ENCODE measurements at places on chromosomes 3 and 15.
A peak's percentile ranks its signal among the peaks of the same experiment; 100 is the strongest.

DNA sequence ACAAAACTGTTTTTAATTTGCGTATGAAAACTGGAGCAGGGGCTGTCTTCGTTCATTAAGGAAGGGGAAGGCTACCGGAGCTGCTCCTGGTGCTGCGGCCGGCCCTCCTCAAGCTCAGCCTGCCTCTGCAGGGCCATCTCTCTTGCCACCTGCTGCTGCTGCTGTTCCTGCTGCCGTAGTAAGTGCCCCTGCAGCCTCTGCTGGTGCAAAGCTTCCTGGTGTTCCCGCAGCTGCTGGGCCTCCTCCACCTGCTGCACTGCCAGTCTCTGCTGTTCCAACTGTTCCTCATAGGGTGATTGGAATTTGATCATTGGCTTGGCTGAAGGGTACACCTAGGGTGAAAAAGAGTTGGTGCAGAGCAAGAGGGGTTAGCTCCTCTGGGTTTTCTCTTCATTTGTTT, 66.0 kb downstream of the GOLIM4 start:
- DNase-seq: no peak

GRCh38 chr3:128362026-128362965, 104.4 kb downstream of the DNAJB8 start:
- DNase-seq: no peak

DNA sequence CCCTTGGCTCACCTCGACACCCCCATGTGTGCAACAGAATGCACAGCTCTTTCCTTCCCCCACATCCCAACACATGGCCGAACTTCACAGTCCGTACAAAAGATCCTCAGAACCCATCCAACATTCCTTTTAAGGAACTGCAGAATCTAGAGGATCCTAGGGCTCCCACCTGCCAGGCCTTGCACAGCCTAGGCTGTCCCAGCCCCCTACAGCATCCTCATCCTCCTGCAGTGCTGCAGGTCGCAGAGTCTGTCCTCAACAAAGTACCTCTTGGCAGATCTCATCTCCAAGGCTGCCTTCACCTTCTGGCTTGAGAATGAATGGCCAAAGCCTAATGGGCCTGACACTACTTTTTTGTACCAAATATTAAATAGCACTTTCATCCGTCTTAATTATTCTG, 19.8 kb downstream of the PRR23E start:
- DNase-seq: no peak

DNA sequence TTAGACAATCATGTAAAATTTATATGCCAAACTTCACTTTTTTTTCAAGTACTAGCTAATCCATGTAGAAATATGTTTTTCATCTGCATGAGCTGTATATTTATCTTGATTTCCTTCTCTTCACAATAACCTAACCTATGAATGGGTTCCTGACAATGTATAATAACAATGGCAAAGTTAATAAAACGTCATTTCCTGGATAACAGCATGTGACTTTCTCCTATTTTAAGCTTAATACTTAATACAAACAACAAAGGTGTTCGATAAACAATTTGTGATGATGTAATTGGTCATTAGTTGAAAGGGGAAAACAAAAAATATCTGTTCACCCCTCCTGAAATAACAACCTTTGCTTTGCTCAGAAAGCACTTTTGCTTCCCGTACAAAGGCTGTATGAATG, 20.4 kb downstream of the CD200 start:
- no peak for DNase-seq

DNA sequence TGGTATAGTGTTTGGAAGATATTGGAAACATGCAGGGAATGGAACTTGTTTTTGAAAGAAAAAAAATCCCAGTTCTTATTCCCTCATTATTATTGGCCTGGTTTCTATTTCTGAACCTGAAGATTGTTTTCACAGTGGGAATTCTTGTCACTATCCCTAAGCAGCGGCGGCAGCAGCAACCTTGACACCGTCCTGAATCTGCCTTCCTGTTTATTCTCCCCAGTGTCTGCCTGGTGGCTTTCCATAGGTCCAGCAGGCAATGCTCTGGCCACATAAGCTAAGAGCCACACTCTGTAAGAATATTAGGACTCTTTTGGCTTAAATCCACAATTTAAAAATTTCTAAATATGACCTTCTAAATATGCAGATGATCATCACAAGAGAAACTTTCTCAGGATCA, 178.0 kb downstream of the PLCL2 start:
- no peak for DNase-seq

DNA sequence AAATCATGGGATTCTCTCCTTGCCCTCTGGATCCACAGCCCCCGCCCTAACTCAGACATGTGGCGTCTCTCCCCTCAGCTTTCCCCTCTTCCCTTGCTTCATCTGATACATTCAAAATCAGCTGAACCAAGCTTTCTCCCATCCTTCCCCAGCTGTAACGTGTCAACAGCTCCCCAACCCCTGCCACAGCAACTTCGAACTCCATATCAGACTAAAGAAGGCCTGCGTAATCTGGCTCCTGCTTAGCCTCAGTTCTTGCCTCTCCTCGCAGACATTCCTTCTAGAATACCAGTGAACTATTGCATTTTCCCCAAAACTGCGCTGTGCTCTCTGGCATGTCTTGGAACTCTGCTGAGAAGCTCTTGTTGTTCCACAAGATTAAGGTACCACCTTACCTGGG, 18.3 kb downstream of the B4GALT4 start:
- DNase-seq: no peak

DNA sequence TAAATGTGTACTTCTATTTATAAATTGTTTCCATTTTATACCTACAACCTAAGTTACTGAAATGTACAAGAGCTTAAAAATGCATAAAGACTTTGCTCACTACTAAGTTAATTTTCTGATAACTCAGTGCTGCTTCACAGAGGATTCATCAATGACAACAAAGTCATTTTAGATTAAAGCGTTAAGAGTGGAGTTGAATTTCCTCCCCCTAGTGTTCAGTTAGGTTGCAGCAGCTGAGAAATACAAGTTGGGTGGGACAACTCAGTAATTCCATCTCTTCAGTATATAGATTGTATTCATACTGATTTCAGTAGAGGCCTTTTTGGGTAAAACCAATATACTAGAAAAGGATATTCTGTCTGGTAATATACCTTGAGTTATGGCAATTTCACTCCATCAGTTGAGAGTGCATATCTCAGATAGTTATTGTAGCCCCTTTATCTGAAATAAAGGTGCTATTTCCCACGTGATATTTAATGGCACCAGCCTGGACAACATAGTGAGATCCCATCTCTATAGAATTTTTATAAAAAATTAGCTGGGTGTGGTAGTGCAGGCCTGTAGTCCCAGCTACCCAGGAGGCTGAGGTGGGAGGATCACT, 6.9 kb upstream of the RPL35A start:
- no peak for DNase-seq

DNA sequence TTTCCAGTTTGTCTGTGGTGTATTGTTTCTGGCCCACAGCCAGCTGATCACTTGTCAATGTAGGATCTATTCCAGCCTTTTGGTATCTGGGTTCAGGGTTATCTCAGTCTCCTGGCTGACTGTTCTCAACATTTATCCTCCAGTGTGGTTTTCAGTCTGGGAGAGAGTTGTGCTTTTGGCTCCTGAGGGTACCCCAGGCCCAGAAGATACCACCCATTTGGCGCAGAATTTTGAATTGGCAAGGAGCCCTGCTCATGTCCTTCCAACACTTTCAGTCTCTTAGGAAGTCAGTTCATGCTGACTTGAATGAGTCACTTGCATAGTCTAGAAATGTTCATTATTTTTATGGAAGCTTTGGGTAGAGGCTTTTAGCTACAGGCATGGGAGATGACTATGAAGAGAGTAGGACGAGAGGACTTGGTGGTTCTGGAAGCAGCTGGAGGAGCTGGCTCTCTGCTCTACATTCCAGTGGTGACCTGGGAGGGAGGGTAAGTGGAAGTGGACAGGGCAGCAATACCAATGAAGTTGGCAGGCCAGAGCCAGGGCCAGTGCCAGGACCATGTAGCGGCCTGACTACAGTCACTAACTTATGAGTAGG, 7.2 kb downstream of the POLR2H start:
- no peak for DNase-seq

DNA sequence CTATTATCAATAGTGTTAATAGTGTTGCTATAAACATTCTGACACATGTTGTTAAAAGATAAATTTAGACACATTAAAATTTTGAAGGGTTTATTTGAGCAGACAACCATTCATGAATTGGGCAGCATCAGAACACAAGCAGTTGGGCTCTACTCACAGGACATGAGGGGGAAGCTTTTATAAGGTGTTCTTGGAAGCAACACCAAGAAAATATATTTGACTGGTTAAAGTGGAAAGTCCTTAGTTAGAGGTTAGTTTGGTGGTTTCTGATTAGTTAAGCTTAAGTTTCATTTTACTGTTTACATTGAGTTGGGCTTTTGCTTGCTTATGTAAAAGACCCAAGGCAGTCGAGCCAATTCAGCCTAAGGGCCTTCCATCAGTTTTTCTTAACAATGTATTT, 220.7 kb downstream of the CD47 start:
- DNase-seq: no peak

DNA sequence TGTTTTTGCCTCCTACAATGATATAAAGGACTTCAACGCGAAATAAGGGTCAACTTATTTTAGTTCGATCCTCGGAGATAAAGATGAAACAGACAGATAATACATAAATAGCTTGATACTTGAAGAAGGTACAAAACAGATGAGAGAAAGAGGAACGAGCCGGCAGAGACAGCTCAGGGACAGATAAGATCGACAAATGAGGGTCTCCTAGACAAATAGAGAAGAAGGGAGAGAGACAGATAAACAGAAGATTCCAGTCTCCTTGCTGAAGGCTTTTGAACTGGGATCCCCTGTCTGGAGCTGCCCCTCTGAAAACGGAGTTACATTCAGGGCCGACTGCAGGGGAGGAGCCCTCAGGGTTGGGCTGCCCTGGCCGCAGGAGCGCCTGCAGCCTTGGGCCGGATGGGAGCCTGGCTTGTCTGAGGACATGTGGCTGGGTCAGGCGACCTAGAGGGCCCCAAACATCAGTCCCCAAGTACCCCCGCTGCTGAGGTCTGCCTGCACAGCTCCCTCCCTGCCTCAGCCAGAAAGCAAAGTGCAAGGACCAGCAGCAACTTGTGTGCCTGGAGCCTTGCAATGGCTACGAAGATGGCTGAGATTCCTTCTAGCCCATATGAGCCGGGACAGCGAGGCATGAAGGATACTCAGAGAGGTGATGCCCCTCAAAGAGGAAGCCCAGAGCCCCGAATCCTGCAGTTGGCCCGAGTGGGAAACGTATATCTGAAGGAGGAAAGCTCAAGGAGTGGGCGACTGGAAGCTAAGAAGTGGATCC, 926 bp upstream of the SKOR1 start:
- no peak for DNase-seq

GRCh38 chr15:55816017-55816416, 73.1 kb upstream of the PRTG start:
- no peak for DNase-seq

GRCh38 chr3:46715507-46716175, 2.0 kb downstream of the PRSS50 start:
- no peak for DNase-seq

DNA sequence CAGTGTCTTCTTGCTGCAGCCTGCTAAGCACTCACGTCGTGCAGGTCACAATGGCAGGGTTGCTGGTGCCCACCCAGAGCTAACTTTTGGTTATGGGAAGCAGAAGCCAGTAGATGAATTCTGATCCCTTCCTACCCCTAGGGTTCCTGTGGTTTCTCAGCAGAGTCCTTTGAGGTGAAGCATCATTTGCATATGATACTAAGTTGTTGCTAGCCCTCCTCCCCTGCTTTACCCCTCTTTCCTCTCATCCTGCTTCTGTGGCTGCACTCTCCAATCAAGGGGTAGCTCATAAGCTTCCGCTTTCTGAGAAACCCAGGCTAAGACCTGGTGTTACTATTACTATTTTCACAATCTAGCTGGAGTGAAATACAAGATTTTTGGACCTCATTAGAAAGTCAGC, 22.1 kb upstream of the HEG1 start:
- DNase-seq: no peak

DNA sequence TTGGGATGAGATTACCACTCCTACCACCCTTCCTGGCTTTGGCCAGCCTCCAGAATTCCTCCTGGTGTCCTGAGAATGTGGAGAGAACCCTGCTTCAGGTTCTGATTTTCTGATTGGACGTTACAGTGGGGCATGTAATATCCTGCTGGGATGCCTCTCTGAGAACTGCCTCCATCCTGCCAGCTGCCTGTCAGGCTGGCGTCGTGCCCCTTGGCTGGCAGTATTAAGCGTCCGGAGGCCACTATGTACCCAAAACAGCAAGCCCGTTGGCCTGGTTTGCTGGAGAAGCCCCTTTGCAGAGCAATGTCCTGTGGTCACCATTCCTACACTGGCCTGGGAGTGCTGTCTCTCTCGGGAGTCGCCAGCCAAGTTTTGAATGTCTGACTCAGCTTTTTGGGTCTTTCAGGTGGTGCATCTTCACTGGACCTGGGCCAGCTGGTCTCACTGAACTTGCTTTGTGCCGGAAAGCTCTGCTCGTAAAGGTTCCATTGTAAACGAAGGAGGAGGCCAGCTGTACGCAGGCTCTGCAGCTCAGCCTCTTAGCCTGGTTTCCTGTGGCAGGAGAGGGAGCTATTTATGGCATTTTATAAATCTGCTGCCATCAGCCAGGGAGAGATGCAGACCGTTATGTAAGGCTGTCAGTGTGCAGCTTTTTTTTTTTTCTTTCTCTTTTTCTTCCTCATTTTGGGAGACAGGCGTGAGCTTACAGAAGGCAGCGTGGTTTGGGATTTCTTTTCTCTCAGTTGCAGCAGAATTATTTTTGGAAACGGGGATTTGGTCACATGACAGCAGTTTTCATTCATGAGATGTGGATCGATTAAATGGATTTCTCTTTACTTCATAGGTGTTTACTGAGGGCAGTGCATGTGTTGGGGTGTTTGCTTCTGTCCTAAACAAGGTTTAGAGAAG, 19.0 kb upstream of the TRAK1 start:
- DNase-seq: no peak

GRCh38 chr3:191631496-191631895, 170.5 kb downstream of the PYDC2 start:
- DNase-seq: no peak

DNA sequence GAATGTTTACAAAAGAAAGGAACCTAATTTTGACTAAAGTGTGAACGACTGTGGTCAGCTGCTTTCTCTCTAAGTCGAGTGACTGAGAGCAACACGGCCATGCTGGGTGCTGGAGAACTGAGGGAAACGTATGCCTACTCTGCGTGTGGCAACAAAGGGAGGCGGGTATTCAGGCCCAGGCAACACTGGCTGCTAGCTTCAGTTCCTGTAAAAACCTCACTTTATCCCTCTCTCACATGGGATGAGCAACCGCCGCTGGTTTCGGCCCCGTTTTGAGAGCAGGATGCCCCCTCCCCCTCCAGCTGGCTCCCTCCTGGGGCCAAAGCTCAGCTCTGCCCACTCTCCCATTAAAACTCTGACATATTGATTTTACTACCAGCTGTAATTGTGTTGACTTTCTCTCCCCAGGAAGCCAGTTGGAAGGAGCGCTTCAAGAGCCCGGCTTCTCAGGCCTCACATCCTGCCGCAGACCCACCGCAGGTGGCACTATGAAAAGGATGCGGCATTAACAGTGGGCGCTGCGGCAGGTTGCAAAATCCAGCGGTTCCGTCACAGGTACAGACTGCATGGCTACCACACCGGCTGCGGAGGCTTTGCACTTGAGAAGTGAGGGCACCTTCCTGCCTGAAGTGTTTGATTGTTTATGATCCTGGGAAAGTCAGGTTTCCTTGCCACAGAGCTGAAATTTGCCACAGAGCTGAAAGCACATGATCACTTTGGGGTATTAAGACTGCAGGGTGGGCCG, 12.7 kb downstream of the PLXND1 start:
- no peak for DNase-seq

- DNase-seq: peak; percentile 34
Observed at GRCh38 chr3:85594676-85595075, 635.9 kb downstream of the CADM2 start.

- DNase-seq: no peak
Observed at GRCh38 chr3:171832989-171833388, 10.2 kb upstream of the TMEM212 start.

All from retinal pigment epithelial cell (primary cell).